ENCODE measurements at places on chromosomes 16 and 17.

GRCh38 chr17:73030501-73030921, 62.0 kb downstream of the SLC39A11 start:
- DNase-seq, result no peak

DNA sequence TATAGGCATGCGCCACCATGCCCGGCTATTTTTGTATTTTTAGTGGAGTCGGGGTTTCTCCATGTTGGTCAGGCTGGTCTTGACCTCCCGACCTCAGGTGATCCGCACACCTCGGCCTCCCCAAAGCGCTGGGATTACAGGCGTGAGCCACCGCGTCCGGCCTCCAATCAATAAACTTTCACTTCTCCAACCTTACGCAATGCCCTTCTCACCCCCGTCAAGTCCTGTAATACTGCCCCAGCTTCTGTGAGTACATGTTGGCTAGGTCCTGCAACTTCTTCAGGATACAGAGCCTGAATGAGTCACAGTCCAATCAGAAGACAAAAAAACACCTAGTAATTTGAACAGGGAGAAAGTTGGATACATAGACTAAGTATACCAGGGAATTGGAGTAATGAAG, 47.1 kb upstream of the PHOSPHO1 start:
- no peak for DNase-seq

DNA sequence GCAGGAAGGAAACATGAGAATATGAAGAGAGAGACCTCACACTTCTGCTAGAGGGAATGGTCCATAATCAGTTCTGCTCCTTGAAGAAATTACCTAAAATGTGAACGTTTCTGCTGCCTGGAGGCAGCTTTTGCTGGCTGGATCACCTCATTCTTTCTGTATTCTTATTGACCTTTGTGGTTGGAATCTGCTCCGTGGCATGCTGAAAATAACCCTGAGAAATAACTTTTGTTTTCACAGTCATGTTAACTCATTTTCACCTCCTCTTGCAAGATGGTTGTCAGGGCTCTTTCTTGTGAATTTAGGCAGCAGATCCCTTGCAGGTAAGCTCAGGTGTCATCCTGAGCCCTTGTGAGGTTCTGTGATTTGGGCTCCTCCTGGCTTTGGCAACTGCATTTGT, 70.2 kb downstream of the IRF8 start:
- no peak for DNase-seq

DNA sequence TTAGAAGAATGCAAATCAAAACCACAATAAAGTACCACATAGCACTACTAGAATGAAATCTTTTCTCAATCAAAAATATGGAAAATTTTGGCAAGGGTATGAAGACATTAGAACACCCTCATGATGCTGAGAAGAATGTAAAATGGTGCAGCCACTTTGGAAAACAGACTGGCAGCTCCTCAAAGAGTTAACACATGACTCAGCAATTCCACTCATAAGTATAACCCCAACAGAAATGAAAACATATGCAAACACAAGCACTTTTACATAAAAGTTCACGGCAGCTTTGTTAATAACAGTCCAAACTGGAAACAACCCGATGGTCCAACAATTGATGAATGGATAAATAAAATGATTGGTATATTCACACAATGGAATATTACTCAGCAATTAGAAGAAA, 124.5 kb downstream of the SHCBP1 start:
- no peak for DNase-seq

DNA sequence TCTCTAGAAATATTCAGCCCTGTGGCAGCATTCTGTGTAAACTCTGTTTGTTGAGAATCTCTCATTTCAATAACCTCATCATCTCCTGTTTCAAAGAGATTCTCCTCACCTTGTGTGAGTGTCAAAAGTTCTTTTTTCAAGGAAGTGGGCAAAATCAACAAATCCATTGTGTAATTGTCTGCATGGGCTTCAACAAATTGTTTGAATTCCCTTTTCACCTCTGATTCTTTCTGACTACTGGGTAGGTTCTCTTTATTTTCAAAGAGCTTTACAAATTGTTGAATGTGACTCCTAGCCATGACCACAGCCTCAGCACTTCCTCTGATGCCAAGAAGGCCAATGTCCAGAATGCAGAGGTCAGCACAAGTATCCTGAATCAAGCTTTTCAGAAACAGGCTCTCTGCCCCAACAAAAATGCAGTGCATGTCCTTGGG, 48.0 kb downstream of the N4BP1 start:
- DNase-seq, result no peak

DNA sequence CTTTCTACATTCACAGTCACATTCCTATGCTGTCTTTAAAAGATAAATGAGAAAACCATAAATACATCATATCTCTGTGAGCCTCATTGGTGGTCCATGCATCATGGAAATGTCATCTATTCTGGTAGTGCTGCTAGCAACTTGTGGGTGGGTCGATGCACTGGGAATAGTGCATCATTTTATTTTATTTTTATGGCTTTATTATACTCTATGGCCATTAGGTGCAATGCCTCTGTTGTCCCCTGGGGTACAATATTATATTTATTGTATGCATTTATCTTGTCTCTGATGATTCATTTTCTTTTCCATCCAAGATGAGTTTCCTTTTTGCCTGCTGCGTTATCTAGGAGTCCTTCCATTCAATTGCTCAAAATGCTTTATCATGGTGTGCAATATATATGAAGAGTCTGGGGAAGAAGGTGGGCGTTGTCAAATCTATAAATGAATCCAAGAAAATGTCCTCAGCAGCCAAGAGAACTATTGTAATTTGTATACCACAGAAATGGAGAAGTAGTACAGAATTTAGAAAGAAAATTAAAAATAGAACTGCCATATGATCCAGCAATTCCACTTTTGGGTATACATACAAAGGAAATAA, 324.0 kb downstream of the KCNJ2 start:
- no peak for DNase-seq

GRCh38 chr16:81318711-81319110, 3.9 kb downstream of the GAN start:
- DNase-seq, result no peak

DNA sequence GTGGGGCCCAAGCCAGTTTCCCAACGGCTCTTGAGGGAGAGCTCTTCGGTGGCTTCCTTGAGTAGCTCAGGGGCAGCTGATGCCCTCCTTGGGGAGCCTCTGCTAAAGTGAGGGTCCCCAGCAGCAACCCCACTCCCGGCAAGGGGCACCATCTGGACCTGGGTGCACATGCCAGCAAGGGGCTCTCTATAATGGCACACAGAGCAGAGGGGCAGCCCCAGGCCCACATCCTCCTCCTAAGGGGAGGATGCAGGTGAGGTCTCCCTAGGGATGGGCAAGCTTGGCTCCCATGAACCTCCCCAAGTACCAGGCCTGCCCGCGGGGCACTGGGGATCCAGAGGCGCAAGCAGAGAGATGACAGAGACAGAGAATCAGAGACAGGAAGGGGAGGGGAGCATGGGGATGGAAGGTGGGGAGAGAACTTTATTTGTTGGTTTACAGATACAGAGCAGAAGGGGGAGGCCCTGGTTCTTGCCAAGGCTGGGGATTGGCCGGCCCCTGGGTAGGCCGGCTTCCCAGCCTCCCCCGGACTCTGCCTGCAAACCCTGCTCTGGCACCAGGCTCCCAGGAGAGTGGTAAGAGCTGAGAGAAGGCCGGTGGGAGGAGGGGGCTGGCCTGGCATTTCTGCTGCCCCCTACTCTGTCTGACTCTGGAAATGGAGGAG, 61.4 kb downstream of the SRCIN1 start:
- no peak for DNase-seq

- DNase-seq, result no peak
Observed at GRCh38 chr17:69401251-69401650, 13.2 kb upstream of the MAP2K6 start.

- no peak for DNase-seq
Observed at GRCh38 chr17:75442168-75443103, 14.0 kb upstream of the TMEM94 start.

Measured in NT2/D1 (cell line).